ENCODE measurements at places on chromosomes 11 and 22. TPM values are rescaled to one million over a fixed set of nuclear protein-coding genes. Genes with fewer than 3 reads are reported as not detected.

Gene USP28
- polyA plus RNA-seq: 35.4 TPM

Gene P2RY6
- polyA plus RNA-seq: 1.2 TPM

Gene SORL1
- 0.23 TPM for polyA plus RNA-seq

Gene ADAMTS8
- 0.12 TPM for polyA plus RNA-seq

Gene SLN
- polyA plus RNA-seq: 2,485 TPM

DNA sequence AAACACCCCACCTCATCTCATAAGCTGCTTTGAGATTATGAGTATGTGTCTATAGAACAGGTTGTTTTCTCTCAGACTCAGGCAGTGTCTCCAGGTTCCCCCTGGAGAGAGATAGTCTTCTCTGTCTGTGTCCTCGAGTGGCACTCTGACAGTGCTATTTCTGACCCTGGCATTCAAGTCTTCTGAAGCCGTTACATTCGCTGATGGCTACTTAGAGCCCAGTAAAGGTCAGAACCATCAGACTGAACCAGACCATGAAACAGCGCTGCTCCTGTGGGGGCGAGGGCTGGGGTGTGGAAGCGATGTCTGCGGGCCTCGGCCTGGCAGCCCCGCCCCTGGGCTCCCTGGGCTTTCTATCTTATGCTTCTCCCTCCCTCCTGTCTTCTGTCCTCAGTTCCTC lies 23.5 kb downstream of the SHISA8 start:
- DNase-seq: no peak

DNA sequence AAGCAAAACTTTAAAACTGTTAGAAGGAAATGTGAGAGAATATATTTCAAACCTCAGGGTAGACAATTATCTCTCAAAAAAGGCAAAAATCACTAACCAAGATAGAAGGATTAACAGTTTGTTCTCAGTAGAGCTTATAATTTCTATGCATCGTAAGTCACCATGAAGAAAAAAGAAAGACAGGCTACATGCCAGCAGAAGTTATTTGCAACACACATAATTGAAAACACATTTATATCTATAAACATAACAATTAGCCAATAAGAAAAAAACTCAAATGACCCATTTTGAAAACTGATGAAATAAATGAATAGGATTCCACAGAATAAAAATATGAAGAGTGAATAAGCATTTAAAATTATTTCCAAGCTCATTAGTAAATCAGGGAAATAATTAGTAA lies 24.4 kb upstream of the SNX19 start:
- DNase-seq: no peak

DNA sequence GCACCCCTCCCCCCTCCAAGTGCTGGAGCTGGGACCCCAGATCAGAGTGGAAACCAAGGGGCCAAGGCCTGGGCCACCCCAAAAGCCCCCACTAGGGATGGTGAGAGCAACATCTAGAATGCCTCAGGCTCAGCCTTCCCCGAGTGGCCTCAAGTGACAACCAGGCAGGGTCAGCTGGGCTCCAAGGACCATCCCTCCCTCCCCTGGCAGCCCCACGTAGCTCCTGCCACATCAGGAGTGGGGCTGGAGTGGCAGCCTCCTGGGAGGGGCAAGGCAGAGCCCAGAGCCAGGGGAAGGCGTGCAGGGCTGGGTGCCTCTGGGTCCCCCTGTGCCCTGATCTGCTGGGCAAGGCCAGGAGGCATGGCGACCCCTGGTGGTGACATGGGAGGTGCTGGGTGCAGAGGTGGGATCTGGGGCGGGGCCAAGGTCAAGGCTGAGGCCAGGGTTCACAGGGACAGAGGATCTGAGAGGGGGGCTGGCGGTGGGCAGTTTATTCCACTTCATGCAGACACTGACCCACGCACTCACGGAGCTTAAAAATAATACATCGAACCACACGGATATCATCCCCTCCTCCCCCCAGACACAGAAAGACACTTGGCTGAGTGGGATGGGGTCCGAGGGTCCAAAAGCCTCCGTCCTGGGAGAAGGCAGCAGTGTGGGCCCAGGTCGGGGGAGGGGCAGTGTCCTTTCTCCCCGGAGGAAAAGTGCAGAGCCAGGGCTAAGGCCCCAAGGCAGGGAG lies 15.8 kb upstream of the EHD1 start:
- DNase-seq: peak; percentile 94

GRCh38 chr11:120521176-120521575 lies 9.6 kb downstream of the GRIK4 start:
- no peak for DNase-seq

GRCh38 chr11:63838150-63838677 lies 696 bp upstream of the MARK2 start:
- DNase-seq: no peak

- no peak for DNase-seq
Measured at GRCh38 chr11:120558744-120559431, 47.3 kb downstream of the GRIK4 start.

DNA sequence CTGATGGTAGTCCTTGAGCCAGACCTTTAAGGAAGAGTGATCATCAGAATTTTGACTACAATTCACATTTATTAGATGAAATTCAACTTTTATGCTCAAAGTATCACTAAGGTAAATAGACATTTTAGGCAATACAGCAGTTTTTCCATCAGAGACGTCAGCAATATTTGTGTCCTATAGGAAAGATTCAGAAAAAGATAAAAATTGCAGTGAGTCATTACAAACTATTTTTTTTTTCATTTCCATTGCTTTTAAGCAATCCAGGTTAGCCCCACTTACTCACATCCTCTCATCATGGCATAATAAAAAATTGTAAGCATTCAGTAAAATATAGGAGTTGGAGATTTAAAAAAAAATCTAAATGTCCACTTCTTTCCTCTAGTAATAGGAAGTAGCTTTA lies 46.9 kb downstream of the MSANTD4 start:
- no peak for DNase-seq

GRCh38 chr11:110720431-110721275 lies 8.4 kb upstream of the ARHGAP20 start:
- DNase-seq: no peak

- DNase-seq: peak; percentile 60
Measured at GRCh38 chr11:72624496-72625201, 49.6 kb downstream of the PDE2A start.

All from psoas muscle (tissue), 8 donors.